GM20000 (cell line): ENCODE measurements at places on chromosomes 12 and 14.

GRCh38 chr12:65415826-65416225 lies 137.3 kb downstream of the MSRB3 start:
- no peak for DNase-seq

DNA sequence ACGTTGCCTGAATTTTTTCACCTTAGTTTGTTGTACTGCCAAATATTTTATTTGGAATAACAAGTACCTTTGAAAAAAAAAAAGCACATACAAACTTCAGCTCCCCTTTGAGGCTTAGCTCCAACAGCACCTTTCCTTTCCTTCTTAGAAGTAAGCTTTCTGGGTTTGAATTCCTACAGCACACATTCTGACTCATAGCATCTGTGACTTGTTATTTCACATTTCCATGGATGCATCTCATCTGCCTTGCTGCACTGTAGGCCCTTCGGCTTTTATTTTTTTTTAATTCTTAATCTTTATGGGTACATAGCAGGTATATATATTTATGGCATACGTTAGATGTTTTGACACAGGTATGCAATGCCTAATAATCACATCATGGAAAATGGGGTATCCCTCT lies 7.2 kb downstream of the LGALS3 start:
- DNase-seq = no peak

DNA sequence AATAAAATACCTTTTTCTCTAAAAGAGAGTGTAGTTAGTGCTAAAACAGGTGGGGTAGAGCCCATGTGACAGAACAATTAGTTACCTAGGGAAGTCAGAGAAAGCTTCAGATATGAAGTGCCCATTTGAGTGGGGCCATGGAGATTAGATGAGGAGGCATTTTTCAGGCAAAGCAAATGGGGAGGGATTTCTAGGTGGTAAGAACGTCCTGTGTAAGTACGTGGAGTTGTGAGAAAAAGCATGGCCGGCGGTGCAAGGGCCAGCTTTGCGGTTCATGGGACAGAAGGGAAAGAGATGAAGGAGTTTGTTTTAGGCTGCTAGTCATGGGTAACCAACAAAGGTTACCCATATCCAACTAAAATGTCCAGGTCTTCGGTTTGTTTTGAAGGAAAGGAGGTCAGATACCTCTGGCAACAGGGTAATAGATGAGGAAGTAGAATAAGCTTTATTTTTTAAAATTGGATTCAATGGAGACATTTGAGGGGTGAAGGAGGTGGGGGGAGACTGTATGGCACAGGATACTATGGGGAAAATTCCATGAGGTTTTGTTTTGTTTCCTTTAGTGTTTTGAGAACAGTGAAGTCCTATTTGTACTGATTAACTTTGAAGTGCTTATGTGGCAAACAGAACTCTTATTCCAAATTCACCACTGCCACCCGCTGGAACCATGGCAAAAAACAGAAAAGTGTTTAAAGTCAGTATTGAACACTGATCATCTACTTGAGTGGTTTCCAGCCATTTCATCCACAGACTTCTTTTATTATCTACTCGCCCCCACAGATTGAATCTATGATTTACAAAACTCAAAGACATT lies 10.0 kb upstream of the SNRPF start:
- no peak for DNase-seq

DNA sequence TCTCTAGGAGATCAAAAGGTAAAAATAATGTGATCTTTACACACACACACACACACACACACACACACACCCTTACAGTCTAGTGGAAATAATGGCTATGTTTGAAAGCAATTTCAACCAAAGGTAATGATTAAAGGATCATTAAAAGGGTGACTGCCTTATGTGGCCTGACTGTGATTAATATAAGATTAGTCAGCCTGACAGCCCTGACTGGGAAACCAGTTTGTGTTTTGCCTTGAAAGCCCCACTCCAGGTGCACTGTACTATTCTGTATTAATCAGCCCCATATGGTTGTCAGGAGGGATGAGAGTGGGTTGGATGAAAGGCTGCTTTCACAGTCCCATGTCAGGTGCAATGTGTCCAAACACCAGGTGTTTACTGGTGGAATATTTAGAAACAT lies 10.5 kb downstream of the RASSF9 start:
- DNase-seq = no peak

DNA sequence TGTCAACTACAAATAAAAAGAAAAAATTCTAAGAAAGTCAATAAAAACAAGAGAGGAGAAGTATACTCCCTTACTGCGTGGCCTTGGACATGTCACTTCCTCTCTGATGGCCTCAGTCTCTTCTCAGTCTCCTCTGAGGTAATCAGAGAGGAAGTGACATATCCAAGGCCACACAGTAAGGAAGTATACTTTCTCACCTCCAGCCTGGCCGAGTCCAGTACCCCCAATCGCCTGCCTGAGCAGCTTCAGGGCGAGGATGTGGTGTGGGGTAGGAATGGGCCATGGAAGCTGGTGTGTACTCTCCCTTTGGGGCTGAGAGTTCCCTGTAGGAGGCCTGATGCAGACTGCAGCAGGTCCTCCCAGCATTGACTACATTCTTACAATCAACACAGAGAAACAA lies 15.8 kb downstream of the VDR start:
- no peak for DNase-seq

DNA sequence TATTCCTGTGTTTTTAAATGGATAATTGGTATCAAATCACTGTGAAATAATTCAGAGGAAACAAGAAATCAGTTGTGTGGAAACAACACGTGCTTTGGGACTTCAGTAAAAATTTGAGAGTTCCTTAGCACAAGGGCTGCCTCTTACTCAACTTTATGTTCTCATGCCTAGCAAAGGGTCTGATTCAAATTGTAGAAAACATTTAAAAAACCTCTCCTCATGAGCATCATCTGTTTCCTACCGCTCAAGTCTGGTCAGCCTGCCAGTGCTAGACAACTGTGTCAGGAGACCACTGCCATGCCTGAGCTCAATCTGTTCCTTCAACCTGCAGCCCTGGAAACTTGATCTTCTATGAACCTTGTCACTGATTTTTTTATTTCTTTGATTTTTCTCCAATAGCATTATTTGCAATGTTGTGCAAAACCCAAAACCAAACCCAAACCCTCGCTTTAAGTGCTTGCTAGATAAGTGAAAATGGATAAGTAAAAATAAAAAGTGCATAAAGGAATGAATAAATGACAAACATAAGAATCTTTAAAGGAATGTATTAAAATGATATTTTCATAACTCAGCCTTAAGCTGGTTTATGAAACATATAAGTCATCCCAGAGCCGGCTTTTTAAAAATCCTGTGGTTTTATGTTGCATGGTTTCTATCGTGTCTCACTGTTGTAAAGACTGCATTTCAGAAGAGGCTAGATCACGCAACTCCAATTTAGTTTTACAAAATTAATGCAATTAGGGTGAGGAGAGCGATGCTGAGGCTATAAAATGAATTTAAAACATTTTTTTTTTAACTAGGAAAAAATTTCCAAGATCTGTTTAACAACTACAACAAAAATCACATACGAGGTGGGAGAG lies 361.2 kb upstream of the PDE3A start:
- DNase-seq = no peak

- peak; percentile 33 for DNase-seq
Observed at GRCh38 chr12:113473942-113474341, 2.3 kb upstream of the LHX5 start.

- peak; percentile 33 for DNase-seq
Observed at GRCh38 chr14:22848351-22849164, 12.2 kb downstream of the MMP14 start.

- DNase-seq = no peak
Observed at GRCh38 chr12:12156828-12157227, 86.1 kb downstream of the BCL2L14 start.

DNA sequence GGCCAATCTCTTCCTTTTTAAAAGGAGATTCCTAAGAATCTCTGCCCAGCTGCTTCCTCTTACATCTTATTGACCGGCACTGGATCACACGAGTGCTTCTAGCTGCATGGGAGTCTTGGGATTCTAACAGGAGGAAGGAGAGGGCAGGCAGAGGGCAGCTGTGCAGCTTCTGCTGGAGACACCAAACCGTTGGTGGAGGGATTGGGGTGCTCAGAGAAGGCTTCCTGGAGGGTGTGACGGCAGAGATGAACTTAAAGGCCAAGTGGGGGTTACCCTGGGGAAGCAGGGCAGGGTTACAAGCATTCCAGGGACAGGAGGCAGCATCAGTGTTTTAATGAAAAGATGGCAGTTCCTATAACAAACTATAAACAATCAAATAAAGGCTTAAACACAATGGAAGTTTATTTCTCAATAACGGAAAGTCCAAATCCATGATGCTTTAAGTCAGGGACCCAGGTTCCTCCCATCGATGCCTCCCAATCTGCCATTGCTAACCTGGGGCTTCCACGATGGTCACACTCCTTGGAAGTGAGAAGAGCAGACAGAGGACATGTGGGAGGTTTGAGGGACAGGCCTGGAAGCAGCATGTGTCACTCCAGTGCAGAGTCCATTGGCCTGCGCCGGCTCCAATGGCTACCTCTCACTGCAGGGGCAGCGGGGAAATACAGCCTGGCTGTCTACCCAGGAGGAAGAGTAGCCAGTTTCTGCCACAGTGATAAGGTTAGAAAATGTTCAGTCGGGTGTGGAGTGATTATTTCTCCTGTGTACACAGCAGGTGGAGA lies 53.1 kb upstream of the DDX11 start:
- DNase-seq = no peak

DNA sequence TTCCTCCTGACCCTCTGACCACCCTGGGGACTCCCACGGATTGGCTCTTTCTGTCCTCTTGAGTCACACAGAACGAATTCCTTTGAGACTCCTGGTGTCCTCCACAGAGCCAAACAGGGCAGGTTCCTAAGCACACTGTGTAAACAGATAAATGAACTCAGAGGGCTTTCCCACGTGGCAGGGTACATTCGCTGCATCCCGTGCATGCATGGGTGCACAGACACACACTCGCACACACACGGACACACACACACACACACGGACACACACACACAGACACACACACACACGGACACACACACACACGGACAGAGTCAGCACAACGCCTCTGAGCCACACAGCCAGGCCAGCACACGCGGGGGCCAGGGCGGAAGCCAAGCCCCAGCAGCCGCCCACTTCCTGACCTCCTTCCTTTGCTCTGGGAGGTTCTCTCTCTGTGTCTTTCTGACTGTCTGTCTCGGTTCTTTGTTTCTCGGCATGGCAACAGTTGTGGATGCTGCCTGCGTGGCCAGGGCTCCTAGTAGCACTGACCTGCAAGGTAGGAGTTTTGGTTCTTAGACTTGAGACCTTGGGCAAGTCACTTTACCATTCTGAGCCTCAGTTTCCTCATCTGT lies 706 bp downstream of the CRACR2A start:
- peak; percentile 87 for DNase-seq

DNA sequence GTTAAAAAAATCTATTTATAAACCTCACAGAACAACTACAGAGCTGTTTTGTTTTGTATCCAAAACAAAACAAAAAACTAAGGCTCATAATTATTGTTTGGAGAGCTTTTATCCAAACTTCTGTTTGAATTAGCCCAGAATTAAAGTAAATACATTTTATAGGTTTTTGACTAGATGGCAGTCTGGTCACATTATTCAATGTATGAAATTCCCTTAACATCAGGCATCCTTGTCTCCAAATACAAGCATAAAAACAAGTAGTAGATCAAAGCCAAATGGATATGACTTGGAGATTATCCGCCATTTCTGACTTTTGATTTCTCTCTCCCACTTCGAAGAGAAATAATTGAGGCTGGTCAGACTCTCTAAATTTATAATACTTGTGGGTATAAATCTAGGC lies 63.5 kb downstream of the SLC38A1 start:
- no peak for DNase-seq

GRCh38 chr14:91873471-91874415 lies 6.4 kb upstream of the TC2N start:
- peak; percentile 46 for DNase-seq
